ENCODE measurements at places on chromosomes 12 and 14. TPM values are rescaled to one million over a fixed set of nuclear protein-coding genes. Genes with fewer than 3 reads are reported as not detected.

DNA sequence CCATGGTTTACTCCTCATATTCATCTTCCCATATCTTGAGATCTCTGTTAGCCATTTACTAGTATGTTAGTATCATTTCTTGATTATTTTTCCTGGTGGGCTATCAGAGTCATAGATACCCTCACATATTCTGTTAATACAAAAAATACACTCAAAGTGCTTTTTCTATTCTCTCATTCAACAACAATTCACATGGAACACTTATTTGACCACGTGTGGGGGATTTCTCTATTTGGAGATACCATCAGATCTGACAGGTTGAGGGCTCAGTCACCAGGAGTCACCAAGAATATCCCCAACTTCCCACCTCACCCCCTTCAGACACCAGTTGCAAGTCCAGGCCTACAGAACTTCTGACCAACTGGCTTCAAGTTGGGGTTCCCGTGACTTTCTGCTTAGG is 51.9 kb upstream of the A2ML1 start:
- no peak for DNase-seq
- H3K4me1 ChIP-seq: no peaks in the 10 kb centered on the region
- no peak overlapping the region for H3K4me3 ChIP-seq
- no peak overlapping the region for H3K27ac ChIP-seq

The MGP gene
- 83.5 TPM for polyA plus RNA-seq

The MIP gene
- not detected for polyA plus RNA-seq

The GLT8D2 gene
- polyA plus RNA-seq: 3.4 TPM

DNA sequence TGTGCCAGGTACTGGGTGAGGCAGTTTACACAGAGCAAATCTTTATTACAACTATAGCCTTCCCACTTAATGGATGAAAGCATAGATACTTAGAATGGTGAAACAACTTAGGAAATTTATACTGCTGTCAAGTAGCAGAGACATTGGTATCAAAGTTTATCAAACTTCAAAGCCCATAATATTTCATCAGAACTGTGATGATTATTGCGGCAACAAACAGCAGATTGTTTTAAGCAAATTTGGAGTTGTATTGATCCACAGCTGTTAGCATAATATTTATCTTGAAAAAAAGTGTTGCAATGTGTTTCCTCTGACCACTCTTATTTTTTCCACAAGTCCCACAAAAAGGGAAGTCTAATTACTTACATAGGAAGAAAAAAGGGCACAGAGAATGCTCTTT is 2.0 kb upstream of the SLCO1B3 start:
- H3K4me1 ChIP-seq: no peaks in the 10 kb centered on the region
- H3K27ac ChIP-seq: no peak overlapping the region
- no peaks in the 10 kb centered on the region for H3K36me3 ChIP-seq
- no peaks in the 10 kb centered on the region for H3K27me3 ChIP-seq
- no peak for DNase-seq

DNA sequence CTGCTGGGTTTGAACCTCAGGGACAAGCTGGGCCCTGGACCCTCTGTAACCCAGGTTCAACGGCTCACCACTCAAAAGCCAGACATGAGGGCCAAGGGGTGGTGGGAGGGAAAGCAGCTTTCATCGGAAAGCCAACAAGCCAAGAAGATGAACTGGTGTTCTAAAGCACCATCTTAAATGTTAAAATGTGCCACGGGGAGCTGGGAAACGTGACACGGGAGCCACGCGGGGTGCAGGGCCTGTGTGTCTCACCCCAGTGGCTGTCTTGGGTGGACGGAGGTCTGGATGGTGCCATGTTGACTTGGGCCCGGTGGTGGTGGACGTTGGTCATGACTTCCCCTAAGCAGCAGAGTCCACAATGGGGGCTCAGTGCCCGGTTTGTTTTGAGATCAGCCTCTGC is 97.7 kb upstream of the SFSWAP start:
- H3K36me3 ChIP-seq: no peaks in the 10 kb centered on the region
- H3K27ac ChIP-seq: no peak overlapping the region
- no peak overlapping the region for H3K4me3 ChIP-seq
- no peak for DNase-seq
- H3K27me3 ChIP-seq: peaks cover 9% of the 10 kb centered on the region

All from stomach (tissue), 19 donors.